ENCODE measurements at places on chromosomes 7 and 10.
A peak's percentile ranks its signal among the peaks of the same experiment; 100 is the strongest.

DNA sequence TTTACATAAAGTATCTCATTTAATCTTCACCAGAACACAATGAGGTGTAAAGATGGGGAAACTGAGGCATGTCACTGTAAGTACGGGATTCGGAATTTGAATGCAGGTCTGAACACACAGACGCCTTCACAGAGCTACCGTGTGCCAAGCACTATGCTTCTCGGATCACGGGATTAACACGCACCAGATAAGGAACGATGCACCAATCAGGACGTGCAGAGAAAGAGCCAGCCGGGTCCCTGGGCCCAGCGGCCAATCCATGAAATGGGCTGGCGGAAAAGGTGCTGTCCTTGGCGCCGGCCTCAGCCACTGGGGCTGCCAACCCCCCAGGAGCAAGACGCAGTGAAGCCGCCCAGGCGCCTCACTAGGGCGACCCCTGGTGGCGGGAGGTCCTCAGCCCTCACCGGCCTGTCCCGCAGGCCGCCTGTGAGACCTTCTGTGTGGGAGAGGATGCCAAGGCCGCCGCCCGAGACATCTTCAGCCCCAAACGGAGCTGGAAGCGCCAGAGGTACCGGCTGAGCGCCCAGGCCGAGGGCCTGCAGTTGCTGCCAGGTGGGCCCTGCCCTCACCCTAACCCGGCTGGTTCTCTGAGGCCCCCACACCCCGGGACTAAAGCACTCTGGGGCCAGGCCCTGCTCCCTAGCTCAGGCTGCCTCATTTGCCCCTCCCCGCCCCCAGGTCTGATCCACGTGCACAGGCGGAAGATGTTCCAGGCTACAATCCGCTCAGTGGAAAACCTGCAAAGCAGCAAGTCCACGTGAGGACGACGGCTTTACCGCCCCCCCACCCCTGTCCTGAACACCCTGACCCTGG lies 15.6 kb downstream of the ATG9B start:
- DNase-seq = peak; percentile 82

GRCh38 chr7:118153551-118154177 lies 30.3 kb upstream of the LSM8 start:
- DNase-seq = peak; percentile 73

DNA sequence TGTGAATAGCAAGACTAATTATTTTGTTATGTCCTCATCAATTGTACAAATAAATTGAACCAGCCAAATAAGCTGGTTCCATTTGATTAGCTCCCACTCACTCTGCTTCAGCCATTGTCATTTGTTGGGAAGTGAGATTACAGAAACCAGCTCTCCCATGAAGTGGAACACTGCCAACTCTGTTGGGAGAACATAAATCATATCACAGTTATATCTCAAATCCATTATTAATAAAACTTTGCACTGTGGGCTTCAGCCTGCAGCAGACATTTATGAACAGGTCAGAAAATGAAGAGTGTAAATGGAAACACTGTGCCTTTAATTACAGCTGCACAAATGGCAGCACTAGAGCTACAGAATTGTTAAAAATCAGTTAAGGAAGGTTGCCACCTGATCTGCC lies 46.7 kb upstream of the TEX47 start:
- DNase-seq = no peak

DNA sequence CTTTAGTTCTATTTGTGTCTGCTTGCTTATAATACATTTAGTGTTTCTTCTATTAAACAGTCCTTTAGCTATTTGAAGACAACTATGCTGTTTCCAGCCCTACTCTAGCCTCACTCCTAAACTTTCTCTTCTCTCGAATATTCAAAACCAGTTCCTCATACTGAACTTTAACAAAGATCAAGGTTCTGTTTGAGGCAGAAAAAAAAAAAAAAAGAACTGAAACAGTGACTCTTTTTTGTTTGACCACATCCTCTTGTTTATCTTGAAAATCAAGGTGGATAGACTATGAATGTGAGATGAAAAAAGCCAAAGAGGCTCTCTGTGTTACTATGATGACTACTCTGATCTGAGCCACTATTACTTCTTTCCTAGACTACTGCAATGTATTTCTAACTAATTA lies 154.3 kb downstream of the ZNF365 start:
- DNase-seq = peak; percentile 64

- DNase-seq = no peak
Observed at GRCh38 chr7:71132377-71133231, 660 bp downstream of the GALNT17 start.

DNA sequence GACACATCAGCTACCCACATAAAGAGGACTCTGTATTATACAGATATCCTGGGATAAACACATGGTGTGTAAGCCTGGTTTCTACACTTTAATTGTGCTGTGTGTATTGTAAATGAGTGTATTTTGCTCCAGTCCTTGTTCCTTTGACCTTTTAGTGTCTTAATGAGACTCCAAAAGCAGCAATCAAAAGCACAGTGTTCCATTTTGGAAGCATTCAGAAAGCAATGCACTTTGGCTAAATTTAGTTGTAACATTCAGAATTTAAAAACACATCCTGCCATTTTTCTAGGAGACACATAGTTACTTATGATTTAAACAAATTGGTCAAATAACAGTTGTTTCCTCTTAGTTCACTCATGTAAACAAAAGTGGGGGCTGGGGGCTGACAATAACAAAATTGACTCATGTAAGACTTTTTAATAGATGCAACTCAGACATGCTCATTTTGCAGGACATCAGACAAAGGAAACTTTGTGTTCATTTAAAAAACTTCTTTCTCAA lies 122.2 kb downstream of the GPR37 start:
- DNase-seq = no peak

DNA sequence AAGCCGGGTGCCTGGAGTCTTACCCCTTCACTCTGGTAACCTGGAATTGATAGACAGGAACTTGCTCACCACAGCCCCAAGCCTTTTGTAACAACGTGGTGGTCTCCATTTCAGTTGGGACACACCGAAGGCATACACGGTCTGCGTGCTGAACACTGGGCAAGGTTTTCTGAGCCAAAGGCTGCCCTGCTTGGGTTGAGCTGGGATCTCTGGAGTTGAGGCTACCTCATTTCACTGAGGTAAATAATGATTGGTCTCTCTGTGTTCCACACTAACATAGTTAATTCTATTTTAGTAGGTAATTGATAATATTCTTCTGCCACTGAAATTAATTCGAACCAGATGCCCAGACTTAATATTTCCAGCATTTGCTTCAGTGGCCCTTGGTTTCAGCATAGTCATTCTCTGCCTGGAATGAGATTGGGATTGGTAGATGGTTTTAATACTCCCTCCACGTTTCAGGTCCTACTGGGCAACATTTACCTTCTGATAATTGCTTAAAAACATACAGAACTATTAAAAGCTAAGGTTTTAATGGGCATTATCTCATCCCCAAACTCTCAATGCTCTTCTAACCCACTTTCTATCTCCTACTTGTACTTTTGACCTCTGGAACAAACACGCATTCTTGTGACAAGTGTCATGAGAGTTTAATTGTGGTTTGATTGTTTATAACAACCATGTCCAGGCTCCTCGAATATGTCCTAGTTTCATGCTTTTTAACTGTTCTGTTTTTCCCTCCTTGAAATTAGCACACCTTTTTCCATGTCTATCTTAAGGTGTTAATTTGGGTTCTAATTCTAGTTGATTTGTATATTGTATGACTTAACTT lies 202.3 kb upstream of the KLF6 start:
- DNase-seq = no peak

GRCh38 chr10:90920986-90921666 lies at the start of gene ANKRD1:
TSS of gene ANKRD1 (minus strand) at chr10:90921087. CDS start at chr10:90921027, 60 bp downstream.
- DNase-seq = peak; percentile 7

GRCh38 chr7:83782628-83783027 lies 133.7 kb upstream of the SEMA3E start:
- DNase-seq = no peak

DNA sequence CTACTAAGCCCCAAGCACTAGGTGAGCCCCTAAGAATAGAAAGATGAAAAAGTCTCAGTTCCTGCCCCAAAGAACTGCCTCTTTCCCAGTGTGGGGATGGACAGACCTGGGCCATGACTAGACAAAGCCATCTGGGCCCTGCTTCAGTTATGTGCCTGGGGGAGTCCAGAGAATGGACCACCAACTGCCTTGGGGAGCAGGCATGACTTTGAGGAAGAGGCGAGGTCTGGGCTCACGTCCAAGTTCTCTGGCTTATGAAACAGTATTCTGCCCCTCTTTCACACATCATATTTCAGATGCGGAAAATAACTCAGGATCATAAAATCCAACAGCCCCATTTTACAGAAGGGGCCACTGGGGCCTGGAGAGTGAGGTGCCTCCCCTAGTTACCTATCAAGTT lies 80.3 kb downstream of the PLXNA4 start:
- DNase-seq = peak; percentile 38

GRCh38 chr7:70710651-70711050 lies 421.3 kb upstream of the GALNT17 start:
- DNase-seq = no peak

Data from suppressor macrophage (primary cell).